ENCODE measurements at places on chromosomes 16 and 17. TPM values are rescaled to one million over a fixed set of nuclear protein-coding genes. Genes with fewer than 3 reads are reported as not detected.

GRCh38 chr17:82267575-82268379 lies 5.7 kb downstream of the CSNK1D start:
- peaks cover 13% of the 10 kb centered on the region for H3K36me3 ChIP-seq
- H3K4me3 ChIP-seq: peak overlapping the region; percentile 46
- H3K27ac ChIP-seq: peak overlapping the region; percentile 81
- DNase-seq: peak; percentile 99
- no peaks in the 10 kb centered on the region for H3K27me3 ChIP-seq

GRCh38 chr16:88452482-88453216 lies 431 bp upstream of the ZFPM1 start:
- H3K4me3 ChIP-seq: peak overlapping the region; percentile 63
- peak; percentile 97 for DNase-seq
- peaks cover 12% of the 10 kb centered on the region for H3K27me3 ChIP-seq
- peaks cover 13% of the 10 kb centered on the region for H3K4me1 ChIP-seq

GRCh38 chr17:48894886-48895285 lies 2.3 kb downstream of the ATP5MC1 start:
- H3K36me3 ChIP-seq: peaks cover 6% of the 10 kb centered on the region
- H3K4me1 ChIP-seq: peaks cover 8% of the 10 kb centered on the region
- H3K27ac ChIP-seq: no peak overlapping the region
- H3K27me3 ChIP-seq: no peaks in the 10 kb centered on the region
- no peak overlapping the region for H3K4me3 ChIP-seq

DNA sequence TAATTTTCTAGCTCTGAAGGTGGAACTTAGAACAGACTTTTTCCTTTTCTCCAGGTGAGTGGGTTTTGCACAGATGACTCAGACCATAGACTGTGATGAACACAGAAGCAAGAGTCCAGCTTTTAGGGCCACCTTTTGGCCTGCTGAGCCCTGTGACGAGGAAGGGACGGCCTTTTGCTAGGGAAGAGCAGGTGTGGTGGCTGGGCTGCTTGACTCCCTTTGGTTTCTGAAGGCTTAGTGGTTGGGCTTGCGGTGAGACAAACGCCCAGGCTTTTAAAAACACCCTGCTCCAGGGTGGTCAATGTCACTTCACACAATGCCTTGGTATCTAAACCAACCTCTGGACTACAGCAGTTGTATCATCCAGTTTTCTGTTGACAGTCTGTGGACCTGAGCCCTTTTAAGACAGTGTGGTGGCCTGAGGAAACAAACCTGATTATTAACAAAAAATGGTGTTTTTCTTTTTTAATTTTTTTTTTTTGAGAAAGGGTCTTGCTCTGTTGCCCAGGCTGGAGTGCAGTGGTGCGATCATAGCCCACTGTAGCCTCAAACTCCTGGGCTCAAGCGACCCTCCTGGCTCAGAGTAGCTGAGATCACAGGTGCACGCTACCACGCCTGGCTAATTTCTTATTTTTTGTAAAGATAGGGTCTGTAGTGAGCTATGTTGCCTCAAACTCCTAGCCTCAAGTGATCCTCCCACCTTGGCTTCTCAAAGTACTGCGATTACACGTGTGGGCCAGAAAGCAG lies 134.0 kb downstream of the SNX29 start:
- H3K36me3 ChIP-seq: no peaks in the 10 kb centered on the region
- no peak overlapping the region for H3K4me3 ChIP-seq
- H3K4me1 ChIP-seq: no peaks in the 10 kb centered on the region
- no peaks in the 10 kb centered on the region for H3K27me3 ChIP-seq

- H3K4me3 ChIP-seq: no peak overlapping the region
- no peaks in the 10 kb centered on the region for H3K27me3 ChIP-seq
- DNase-seq: no peak
- no peaks in the 10 kb centered on the region for H3K36me3 ChIP-seq
Observed at GRCh38 chr17:35891269-35891668, 11.1 kb upstream of the CCL5 start.

SSTR5 gene
- total RNA-seq: not detected

GPR139 gene
- total RNA-seq: not detected

DNA sequence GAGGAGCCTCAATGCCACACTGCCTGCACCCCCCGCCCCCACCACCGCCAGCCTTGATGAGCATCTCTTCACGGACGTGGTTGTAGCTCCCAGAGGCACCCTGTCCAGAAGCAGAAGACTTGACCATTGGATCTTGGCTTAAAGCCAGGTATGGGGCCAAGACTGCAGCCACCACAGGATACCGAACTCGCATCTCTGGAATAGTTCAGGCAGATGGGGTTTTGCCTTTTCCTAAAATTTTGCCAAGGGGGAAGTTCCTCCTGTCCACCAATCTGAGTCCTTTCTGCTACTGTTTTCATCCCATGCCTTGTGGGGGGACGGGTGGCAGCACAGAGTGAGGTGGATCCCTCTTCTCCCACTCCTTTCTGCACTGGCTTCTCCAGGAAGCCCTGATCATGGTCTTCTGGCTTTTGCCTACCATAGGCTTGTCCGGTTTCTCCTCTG lies 939 bp downstream of the CORO6 start:
- H3K36me3 ChIP-seq: no peaks in the 10 kb centered on the region
- peak overlapping the region; percentile 98 for H3K4me3 ChIP-seq
- no peaks in the 10 kb centered on the region for H3K27me3 ChIP-seq
- peak; percentile 52 for DNase-seq

DNA sequence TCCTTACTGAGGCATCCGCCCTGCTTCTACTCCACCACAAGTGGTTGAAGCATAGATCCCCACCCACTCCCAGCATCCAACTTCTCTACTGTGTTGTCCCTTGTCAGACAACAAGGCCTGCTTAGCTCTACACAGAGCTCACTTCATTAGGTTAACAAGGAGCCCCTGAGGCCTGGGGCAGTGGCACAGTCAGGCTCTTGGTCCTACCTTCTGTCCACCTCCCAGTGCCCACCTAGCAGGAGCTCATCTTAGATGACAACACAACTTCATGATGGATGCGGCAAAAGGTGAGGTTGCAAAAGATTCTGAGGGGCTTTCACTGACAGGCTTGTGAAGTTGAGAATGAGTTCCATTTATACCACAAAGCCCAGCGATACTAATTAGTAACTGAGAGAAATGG lies 432.0 kb upstream of the CDH5 start:
- DNase-seq: no peak
- no peaks in the 10 kb centered on the region for H3K4me1 ChIP-seq
- no peaks in the 10 kb centered on the region for H3K27me3 ChIP-seq
- no peak overlapping the region for H3K4me3 ChIP-seq
- H3K36me3 ChIP-seq: no peaks in the 10 kb centered on the region

- no peak for DNase-seq
- H3K27me3 ChIP-seq: no peaks in the 10 kb centered on the region
- no peaks in the 10 kb centered on the region for H3K4me1 ChIP-seq
- H3K4me3 ChIP-seq: peak overlapping the region; percentile 11
- no peak overlapping the region for H3K27ac ChIP-seq
Observed at GRCh38 chr16:990516-991291, 9.1 kb downstream of the SOX8 start.

GOT2 gene
- 396 TPM for total RNA-seq

MYH8 gene
- 17.3 TPM for total RNA-seq

GRCh38 chr17:57619061-57619937 lies 125.8 kb downstream of the CCDC182 start:
- DNase-seq: peak; percentile 23
- H3K36me3 ChIP-seq: peaks cover 9% of the 10 kb centered on the region
- H3K27ac ChIP-seq: no peak overlapping the region

Data from psoas muscle (tissue), 8 donors.